RKO (cell line): ENCODE measurements at places on chromosomes 2 and 18.

DNA sequence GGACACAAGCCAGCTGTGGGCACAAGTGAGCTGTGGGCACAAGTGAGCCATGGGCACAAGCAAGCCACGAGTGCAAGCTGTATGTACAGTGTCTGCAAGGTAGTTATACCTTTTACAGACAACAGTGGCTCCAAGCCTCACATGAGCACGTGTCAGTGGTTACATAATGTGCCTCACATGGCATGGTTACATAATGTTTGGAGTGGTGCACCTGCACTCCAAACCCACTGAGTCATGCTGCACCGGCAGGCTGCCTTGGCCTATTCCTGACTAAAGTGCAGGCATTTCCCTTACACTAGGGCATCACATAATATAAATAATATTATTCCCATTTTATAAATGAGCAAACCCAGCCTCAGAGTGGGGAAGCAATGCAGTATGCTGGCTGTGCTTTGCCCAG lies 62.6 kb downstream of the MARCO start:
- no peak for DNase-seq

GRCh38 chr18:58891776-58892175 lies 27.1 kb downstream of the ZNF532 start:
- no peak for DNase-seq

DNA sequence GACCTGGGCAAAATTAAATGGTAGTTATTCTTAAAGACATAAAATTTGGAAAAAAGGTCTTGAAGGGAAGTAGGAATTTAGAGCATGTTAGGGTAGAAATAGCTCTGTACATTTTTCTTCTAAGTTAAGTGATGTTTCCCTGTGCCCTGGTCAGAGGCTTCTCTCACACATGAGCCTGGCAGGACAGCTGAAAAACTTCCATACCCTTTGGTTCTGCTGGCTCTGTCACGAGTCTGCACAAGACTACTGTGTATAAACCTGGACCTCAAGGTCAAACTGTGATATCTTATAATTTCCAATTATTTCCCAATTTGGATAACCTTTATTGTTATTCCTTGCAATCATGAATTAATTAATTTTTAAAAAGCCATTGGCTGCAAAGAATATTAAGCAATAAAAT lies 664.7 kb downstream of the BCL11A start:
- DNase-seq: no peak

DNA sequence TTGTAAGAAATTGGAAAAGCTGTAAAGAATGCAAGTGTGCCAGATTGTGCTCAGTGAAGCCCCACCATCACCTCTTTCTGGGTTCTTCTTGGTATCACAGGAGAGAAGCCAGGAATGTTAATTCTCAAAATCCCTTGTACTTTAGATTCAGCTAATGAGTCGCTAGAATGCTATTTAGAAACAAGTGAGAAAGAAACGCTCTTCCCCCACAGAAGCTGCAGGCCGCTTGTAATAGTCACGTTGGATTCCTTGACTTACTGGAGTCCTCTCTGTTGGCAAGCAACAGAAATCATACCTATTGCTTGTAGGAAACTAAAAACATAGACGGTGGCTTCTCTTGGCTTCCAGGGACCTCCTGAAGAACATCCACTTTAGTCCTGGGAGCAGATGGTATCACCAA lies 375.6 kb upstream of the LRATD1 start:
- no peak for DNase-seq

DNA sequence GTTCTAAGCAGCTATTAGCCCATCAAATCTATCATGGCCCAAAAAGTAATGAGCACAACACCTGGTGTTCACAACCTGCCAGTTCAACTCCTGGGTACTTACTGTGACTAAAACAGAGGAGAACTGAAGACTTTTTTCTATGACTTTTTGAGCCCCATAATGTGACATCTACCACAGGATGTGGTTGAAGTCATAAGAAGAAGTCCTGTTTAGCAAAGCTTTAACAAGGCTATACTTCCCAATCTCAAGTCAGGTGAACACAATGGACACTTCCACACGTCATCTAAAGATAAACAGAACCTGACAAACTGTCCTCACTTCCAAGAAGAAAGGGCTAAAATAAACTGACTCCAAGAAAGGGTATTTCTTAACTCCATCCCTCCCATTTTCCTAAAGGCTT lies 138.8 kb downstream of the ATAD2B start:
- DNase-seq: no peak

- no peak for DNase-seq
Measured at GRCh38 chr2:237956402-237956736, 10.4 kb upstream of the UBE2F start.

- DNase-seq: no peak
Measured at GRCh38 chr2:165017966-165018596, 62.8 kb upstream of the SLC38A11 start.

DNA sequence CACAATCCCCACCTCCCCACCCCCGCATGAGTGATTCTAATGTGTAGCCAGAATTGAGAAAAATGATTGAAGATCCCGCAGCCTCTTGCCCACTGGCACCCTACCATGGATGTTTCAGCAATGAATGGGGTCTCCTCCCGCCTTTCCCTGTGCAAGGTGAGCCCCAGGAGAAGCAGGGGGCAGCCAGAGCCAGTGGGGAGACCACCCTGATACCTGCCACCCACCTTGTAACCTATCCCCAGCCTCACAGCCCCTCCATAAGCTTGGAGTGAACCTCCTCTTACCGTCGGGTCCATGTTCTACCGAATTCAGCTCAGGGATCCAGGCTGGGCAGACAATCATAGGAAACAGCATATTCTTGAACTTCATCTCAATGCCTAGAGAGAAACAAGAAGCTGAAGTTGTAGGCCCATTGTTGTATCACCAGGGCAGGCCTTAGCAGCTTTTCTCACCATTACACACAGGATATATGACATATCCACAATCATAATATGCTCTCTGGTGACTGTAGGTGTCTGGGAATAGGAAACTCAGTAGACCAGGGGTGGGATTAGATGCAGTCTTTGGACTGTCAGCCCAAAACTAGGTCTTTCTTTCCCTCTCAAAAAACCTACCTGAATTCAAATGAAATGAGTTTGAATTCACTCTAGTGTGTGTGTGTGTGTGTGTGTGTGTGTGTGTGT lies 30.9 kb downstream of the XDH start:
- no peak for DNase-seq

DNA sequence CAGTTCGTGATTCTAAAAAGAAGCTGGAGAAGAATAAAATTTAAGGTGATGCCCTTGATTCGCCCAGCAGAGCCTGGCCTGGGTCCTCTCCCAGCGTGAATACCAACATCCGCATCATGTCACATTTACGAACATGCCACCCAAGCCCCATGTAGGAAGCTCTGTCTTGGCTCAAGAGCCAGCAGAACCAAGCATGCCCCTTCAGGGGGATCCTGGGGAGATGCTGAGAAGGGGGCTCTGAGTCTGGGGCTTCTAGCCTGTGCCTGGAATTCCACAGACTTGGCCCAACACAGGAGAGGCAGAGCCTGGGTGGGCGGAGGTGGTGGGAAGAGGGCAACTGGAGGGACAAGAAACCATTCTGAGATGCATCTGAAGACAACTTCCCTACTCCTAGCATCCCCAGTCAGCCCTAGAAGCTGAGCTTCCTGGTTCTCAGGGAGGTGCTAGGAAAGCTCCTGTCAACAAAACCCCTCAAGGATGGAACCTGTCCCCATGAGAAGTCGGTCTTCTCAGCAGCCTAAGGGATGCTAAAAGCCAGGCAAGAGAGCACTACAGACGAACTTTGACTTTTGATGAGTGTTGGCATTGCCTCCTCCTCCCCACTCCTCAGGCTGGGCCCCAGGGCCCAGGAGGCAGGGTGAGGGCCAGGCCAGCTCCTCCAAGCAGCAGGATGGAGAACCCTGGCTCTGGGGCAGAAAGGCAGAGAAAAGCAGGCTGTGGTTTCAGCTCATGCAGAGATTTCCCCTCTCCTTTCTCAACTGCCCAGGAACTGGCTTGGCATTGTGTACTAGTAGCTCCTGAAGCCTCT lies 57.9 kb downstream of the POLR1A start:
- DNase-seq: no peak

GRCh38 chr2:55986700-55987440 lies 63.3 kb upstream of the EFEMP1 start:
- no peak for DNase-seq
